ENCODE measurements at places on chromosomes 6 and 20.

- DNase-seq: no peak
These were observed 47.2 kb upstream of the FAM8A1 start for GRCh38 chr6:17552861-17553260.

GRCh38 chr20:46328200-46328882 is 20.0 kb upstream of the CDH22 start:
- DNase-seq: no peak

DNA sequence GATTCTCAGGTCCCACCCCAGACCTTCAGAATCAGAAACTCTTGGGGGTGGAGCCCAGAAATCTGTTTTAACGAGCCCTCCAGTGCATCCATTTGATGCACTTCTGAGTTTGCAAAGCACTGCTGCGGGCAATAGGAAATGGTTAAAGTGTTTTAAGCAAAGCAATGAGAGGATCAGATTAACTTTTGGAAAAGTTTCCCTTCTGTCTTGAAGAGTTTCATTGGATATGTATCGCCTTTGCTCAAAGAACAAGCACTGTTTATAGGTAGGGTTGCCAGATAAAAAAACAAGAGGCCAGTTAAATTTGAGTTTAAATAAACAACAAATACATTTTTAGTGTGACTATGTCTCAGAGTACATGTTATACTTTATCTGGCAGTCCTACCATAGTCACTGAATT is 226.0 kb downstream of the BMP7 start:
- no peak for DNase-seq

DNA sequence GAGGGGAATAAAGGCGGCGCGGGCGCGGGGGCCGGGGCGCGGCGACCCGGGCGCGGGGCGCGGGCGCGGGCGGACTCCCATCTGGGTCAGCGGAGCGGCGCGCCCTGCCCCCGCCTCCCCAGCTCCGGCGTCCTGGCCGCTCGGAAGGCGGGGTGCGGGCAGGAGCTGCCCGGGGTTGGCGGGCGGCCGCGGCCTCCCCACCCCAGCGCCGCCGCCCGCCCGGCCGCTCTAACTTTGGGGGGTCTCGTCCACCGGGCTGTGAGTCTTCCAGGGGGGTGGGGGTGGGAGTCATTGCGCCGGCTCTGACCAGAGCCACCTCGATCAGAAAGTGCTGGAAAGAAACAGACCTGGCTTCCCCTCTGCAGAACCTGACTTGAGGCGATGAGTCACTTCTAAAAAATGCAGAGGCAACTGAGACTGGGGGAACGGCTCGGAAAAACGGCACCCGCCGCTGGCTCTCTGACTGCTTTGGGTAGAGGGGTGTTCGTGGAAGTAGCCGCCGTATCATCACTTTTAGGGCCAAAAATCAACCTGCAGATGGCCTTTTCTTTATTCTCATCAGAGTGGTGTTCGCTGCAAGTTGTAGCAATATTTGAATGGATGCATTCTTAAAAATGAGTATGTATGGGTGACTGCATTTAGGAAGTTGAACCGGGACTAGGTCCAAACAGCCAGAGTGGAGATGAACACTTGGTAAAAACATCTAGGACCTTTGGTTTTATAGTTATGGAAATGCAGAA is 667 bp downstream of the CAP2 start:
- DNase-seq: peak; percentile 47

DNA sequence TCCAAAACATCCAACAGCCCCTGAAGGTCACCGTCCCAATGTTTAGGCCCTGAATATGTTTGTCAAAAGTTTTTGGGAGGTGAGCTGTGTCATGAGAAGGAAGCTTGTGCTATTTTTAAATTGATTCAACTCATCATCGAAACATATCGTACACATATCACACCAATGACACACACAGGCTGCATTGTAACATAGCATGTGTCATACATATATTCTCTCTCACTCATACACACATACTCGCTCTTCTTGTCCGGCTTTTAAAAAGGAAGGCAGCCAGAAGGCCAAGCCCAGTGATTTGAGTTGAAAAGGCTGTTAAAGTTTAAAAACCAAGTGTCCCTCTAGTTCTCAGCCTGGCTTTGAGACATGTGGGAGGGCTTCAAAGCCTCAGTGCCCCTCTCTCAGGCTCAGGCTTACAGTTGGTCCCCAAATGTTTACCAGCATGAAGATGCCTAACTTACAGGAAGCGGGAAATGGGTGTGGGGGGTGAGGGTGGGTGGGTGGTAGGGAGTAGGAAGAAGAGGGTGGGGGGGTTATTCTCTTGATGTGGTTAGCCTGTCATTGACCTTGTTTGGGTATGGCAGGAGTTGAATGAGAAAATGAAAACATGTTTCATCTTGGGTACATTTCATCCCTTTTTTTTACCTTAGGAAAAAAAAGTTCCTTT is 3.3 kb upstream of the PRDM1 start:
- peak; percentile 35 for DNase-seq

- DNase-seq: no peak
These were observed 35.6 kb upstream of the ZBP1 start for GRCh38 chr20:57655809-57656155.

- no peak for DNase-seq
These were observed 215.5 kb upstream of the LAMP5 start for GRCh38 chr20:9298906-9299305.

GRCh38 chr6:36094753-36095496 is 35.4 kb upstream of the MAPK13 start:
- peak; percentile 64 for DNase-seq

- no peak for DNase-seq
These were observed 654 bp downstream of the CST11 start for GRCh38 chr20:23451956-23452487.

DNA sequence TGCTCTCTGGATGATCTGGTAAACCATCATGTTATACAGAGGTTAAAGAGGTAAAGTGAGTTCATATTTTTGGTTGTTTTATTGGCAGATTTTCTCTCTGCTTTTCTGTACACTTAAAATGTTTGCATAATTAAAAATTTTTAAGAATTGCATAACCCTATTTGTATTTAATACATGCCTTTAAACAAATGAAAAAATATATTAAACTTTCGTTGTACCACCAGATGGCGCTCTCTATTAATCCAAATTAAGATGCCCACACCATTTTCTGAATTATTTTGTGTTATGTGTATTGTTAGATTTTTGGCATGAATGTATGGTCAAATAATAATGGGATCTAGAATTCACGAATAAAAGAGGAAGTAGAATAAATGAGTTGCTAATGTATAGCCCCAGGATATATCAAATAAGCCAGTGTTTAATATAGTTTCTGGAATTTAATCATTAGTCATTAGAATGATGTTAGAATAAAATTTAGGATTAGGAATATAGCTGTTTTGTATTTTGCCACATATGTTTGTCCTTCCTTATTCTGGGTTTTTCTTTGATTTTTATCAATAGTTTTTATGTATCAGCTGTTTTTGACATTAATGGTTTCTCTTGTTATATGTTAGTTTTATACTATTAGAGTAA is 38.9 kb downstream of the SMAP1 start:
- DNase-seq: peak; percentile 43

GRCh38 chr6:33827546-33828451 is 24.0 kb upstream of the MLN start:
- no peak for DNase-seq

DNA sequence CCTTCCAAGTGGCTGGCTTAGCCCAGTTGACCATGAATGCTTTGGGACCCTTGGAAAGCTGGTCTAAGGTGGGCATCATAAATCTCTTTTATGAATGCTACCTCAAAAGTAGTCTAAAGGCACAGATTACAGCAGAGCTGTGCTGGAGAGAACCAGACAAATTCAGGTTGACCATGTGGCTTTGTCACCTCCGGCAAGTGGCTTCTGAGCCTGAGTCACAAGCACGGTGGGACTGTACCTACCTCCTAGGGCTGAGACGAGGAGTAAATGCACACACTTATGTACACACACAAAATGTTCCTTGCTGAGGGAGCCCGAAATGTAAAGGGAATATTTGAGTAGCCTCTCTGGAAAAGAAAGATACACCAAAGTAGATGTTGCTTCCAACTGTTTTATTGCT is 155.9 kb downstream of the NFATC2 start:
- DNase-seq: no peak

DNA sequence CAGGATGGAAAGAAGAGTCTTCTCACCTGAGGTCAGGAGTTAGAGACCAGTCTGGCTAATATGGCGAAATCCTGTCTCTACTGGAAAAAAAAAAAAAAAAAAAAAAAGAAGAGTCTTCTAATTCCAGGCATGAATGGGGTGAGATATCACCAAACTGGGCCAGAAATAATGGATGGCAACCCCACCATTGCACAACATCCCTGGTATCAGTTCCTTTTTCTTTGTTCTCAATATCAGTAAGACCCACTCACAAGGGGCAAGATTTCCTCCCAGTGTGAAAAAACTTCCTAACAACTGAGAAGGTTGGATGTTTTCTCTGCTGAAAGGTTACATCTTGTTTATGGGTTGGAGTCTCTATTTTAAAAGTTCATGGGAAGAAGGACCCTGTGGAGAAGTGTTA is 23.6 kb upstream of the NR2E1 start:
- no peak for DNase-seq

DNA sequence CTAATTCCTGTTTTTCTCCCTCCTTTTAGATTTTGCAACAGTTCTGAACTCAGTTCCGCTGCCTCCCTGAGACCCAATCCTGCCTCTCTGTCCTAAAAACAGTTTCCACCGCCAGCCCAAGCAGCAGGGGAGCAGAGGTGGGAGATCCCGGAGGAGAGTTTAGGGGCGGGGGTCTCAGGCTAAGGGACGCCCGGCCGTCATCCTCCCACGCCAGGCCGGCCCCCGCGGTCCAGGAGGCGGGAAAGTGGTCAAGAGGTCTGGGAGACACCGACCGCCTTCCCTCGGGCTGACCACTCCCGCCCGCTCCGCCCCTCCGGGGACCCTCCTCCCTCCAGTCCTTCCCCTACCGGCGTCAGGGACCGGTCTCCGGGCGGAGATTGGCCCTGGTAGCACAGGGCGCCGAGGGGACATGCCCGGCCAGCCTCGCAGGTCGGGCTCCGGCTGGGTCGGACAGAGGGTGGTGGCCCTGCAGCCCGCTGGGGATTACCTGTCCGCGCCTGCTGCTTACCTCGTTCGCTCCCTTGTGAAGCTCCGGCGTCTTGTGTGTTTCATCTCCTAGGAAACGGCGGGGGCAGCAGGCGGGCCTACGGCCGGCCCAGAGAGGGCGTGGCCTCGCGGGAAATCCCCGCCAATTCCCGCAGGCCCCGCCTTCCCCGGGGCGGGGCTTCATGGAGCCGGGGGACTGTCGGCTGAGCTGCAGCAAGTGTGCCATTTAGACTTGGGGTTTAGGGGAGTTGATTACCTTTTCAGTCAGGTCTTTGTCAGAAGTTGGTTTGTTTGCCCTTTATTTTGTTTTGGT is at the start of gene MAK:
Gene MAK, minus strand, starts transcription at position 545 of the 799 bp plus-strand sequence. CDS start 7,891 bp downstream, outside the sequence.
- peak; percentile 68 for DNase-seq

DNA sequence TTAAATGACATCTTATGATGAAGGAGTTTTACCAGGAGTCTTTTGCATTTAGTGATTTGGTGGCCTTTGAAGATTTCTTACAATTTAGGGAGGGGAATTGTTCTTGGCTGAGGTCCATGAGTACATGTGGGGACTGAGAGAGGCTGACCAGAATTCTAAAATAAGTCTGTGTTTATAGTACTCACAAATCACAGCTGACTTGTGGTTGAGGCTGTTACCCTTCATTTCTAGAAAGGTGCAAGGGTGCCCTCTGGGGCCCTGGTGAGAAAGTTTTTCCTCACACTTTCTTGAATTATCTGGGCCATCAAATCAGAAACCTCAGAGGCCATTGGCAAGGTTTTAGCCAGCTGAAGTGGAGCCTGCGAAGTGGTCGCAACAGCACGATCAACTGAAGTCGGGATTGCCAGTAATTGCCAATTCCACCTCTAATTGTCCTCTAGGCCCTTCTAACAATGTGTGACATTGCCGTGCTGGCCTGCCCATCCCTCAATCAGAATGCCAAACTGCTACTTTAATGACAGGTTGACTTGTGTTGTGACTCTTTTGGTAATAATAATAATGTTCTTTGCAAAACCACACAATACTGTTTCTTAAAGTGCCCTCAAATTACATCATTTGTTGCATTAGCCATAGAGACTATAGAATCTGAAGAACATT is 221.6 kb downstream of the OGFRL1 start:
- peak; percentile 73 for DNase-seq

- no peak for DNase-seq
These were observed 29.8 kb upstream of the AHI1 start for GRCh38 chr6:135527116-135527959.

DNA sequence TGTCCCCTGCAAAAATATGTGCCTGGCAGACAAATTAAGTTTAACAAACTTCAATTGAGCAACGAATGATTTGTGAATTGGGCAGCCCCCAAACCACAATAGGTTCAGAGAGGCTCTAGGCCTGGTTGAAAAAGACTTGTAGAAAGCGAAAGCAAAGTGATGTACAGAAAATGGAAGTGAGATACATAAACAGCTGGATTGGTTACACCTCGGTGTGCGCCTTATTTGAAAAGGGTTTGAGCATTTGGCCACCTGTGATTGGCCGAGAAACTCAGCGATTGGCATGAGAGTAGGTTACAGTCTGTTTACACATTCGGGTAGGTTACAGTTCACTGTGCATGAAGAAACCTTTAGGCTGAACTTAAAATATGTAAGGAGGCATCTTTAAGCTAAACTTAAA is 136.9 kb downstream of the CD83 start:
- DNase-seq: no peak

DNA sequence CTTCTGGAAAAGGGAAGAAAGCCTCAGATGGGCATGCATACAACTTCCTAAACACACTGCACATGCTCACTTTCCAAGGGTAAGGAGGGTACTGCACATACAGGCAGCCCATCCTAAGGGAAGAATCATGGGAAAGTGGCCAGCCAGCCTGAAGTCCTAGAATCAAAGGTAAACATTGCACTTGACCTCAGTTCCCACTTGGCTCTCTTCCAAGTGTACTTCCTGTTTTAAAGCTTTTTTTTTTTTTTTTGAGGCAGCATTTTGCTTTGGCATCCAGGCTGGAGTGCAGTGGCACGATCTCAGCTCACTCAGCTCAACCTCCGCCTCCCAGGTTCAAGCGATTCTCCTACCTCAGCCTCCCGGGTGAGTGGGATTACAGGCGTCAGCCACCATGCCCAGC is 225.3 kb upstream of the EPHA7 start:
- DNase-seq: peak; percentile 5

- DNase-seq: no peak
These were observed 184.3 kb downstream of the CARMIL1 start for GRCh38 chr6:25463441-25463840.

GRCh38 chr20:35539756-35540212 is 2.1 kb upstream of the ERGIC3 start:
- DNase-seq: peak; percentile 55

- peak; percentile 58 for DNase-seq
These were observed 3.3 kb downstream of the CAPN11 start for GRCh38 chr6:44161997-44162338.
